ENCODE measurements at places on chromosomes 11 and 22.

DNA sequence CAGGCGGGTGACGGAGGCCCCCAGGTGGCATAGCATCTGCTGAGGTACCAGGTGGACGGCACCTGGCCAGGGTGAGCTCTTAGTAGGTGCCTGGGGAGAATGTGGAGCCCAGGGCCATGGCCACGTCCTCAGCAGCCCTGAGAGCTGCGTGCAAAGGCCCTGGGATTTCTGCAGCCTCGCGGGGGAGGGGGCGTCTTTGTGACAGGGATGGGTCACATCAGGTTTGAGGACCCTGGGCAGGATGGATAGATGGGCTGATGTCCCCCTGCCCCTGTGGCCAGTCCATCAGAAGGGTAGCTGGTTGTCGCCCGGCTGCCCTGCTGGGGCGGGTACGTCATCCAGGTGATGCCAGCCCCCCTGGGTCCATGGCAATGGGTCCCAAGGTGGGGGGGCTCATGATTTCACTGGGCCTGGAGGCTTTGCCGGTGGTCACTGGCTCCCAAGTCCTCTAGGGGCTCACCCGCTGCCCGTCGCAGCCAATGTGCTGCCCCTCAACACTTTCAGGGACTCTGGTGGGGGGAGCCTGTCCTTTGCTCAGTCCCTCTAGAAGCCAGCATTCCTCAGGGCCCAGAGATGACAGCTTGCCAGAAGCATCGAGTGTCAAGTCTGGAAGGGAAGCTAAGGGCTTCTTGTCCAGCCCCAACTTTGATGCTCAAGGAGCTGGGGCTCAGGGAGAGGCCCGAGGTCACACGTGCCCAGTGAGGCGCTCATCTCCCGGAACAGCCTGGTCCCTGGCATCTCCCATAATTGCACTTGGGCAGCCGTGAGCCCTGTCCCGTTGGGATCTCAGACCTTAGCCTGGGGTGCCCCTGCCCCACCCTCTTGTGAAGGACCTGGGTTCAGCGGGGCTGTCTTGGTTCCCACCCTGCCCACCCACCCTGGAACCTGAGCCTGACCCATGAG, 777 bp downstream of the TBX10 start:
- no peak for DNase-seq

GRCh38 chr11:34223907-34224306, 118.5 kb downstream of the NAT10 start:
- DNase-seq, result no peak

DNA sequence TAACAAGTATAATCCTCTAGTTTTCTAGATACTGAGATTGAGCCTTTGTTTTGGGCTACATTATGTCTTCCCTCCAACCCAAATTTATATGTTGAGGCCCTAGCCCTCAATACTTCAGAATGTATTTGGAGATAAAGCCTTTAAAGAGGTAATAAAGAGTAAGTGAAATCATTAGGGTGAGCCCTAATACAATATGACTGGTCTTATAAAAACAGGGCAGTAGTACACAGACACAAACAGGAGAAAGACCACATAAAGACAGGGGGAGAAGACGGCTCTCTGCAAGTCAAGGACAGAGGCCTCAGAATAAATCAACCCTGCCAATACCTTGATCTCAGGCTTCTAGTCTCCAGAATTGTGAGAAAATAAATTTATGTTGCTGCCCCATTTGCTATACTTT, 6.3 kb downstream of the OR10V1 start:
- no peak for DNase-seq

GRCh38 chr22:50004918-50005317, 7.6 kb downstream of the IL17REL start:
- no peak for DNase-seq

- no peak for DNase-seq
These were observed 1085.3 kb downstream of the DLG2 start for GRCh38 chr11:84541731-84542340.

- no peak for DNase-seq
These were observed 87.6 kb upstream of the FSHB start for GRCh38 chr11:30143098-30143705.

- DNase-seq, result no peak
These were observed 1.4 kb upstream of the LIF start for GRCh38 chr22:30247974-30248373.

GRCh38 chr11:60175860-60176275, 7.0 kb downstream of the MS4A6A start:
- no peak for DNase-seq

GRCh38 chr11:62930157-62930556, 9.0 kb upstream of the CHRM1 start:
- DNase-seq, result peak; percentile 27

GRCh38 chr11:121112498-121113455, 11.7 kb downstream of the TECTA start:
- no peak for DNase-seq

DNA sequence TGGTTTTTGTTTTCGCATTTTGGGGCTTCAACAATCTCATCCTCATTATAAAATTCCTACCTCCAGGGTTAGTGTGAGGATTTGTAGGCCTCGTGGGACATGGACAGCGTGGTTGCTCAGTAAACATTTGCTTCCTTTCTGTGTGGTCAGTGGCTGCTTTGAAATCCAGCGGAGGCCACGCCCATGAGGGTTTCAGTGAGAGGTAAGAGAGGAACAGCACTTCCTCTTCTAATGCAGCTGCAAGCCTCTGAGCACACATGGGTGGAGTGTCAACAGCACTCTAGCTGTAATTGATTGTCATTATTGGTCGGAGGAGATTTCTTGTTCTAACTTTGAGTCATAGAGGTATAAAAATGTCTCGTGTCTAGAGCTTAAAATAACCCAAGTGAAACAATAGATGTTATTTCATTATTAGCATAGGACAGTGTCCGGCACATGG, 6.0 kb upstream of the ARHGAP42 start:
- no peak for DNase-seq

GRCh38 chr11:91365986-91366585, 858.5 kb upstream of the FAT3 start:
- no peak for DNase-seq

DNA sequence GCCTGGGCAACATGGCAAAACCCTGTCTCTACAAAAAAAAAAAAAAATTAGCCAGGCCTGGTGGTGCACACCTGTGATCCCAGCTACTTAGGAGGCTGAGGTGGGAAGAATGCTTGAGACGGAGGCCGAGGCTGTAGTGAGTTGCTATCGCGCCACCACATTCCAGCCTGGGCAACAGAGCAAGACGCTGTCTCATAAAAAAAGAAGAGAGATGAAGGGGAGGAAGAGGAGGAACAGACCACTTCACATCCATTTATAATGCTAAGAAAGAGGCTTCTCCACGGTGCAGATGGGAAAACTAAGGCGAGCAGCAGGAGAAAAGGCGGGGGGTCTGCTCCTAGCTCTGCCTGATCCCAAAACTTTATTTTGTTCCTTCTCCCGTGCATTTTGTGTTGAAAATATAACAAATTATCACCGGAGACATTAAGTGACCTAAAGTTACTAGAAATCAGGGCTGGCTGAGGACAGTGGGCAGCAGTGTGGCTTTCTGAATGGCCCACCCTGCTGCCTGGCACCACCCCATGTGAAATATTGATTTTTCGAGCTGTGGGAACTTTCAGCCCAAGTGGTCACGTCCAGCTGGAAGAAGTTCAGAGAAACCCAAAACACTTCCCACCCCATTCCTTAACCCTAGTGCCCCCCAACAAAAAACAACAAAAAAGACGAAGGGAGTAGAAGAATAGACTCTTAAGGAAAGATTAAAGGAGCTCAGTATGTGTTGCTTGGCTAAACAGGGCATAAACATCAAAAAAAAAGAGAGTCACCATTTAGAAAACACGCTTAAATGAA, 9.5 kb downstream of the MYH9 start:
- no peak for DNase-seq

- DNase-seq, result no peak
These were observed 356.3 kb upstream of the CCDC90B start for GRCh38 chr11:83642500-83642899.

DNA sequence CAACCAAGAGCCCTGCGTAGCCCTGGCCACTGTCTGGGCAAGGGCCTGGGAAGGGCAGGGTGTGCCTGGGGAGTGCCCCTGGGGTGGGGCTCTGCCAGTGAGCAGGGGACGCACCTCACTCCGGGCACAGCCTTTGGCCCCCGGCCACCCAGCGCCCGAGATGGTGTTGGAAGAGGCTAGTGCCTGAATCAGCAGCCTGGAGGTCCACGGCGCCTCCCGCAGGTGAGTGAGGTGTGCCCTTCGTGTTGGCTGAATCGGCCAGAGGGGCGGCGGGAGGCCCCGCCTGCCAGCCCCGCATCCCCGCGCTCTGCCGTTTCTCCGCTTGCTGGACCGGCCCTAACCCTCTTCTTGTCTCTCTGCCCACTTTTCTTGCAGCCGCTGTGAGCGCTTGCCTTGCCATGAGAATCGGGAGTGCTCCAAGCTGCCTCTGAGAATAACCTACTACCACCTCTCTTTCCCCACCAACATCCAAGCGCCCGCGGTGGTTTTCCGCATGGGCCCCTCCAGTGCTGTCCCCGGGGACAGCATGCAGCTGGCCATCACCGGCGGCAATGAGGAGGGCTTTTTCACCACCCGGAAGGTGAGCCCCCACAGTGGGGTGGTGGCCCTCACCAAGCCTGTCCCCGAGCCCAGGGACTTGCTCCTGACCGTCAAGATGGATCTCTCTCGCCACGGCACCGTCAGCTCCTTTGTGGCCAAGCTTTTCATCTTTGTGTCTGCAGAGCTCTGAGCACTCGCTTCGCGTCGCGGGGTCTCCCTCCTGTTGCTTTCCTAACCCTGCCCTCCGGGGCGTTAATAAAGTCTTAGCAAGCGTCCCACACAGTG, 60.1 kb downstream of the FBLN1 start:
- DNase-seq, result no peak

DNA sequence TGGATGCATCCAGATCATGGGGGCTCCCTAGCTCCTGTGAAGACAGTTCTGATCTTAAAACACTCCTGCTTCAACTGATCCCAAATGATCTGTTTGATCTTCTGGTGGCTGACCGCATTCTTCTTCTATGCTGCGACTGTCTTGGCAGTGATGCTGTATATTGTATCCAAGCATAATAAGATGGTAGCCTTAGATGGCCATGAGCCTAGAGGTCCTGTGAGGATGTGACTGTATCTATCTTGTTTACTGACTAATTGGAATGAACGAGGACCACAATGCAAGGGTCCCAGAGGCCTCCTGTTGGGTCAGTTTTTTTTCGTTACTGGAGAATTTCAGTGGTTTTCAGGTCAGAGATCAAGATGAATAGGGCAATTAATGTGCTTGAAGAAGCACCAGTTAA, 7.1 kb upstream of the MPEG1 start:
- no peak for DNase-seq

- DNase-seq, result no peak
These were observed 1.3 kb downstream of the FAM180B start for GRCh38 chr11:47587723-47588326.

- no peak for DNase-seq
These were observed 2.2 kb downstream of the PPP2R5B start for GRCh38 chr11:64926689-64927088.

GRCh38 chr11:57424792-57425564, 1.9 kb downstream of the SLC43A3 start:
- peak; percentile 43 for DNase-seq

- no peak for DNase-seq
These were observed 1.1 kb downstream of the GPR137 start for GRCh38 chr11:64286801-64287159.

DNA sequence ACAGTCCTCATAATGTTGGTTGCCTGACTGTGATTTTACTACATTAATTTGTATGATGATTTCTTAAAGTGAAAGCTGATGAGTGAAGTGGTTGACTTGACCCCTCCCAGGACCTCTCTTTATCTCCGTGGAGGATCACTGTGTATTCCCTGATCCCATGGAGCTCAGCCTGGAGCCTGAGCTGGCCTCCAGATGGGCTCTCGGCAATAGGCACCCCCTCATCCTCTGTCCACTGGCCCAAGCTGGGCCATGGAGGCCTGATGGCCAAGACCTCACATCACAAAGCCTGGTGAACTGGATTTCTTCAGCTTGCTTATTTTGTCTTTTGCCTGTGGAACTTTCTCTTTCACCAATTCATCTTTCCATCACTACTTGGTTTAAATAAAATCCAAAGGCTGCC, 75.2 kb downstream of the WNT11 start:
- DNase-seq, result no peak

GRCh38 chr11:118142081-118142480, 10.5 kb downstream of the SCN4B start:
- no peak for DNase-seq

- no peak for DNase-seq
These were observed 27.0 kb upstream of the LRRC55 start for GRCh38 chr11:57154739-57155138.

DNA sequence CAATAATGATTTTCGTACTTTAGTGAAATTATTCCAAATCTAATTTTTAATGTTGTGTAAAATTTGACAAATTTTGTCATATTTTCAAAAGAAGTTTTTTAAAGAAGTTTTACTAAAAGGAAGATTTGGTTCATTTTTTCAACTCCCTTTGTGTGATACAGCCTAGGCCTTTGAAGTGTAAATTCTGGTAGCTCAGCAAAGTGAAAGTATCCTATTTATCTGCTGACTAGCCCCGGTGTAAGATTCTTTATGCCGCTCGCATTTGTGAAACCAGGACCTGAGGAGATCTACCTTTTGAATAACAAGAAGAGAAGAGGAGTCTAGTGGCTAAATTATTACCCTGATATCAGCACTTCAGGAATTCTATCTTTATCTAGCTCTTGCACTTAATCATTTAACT, 177.4 kb downstream of the JRKL start:
- no peak for DNase-seq

GRCh38 chr11:111329306-111330204, 31.2 kb downstream of the POU2AF3 start:
- DNase-seq, result no peak

GRCh38 chr11:38680746-38681145, 2082.7 kb upstream of the RAG2 start:
- DNase-seq, result no peak

GRCh38 chr11:17564687-17565042, 17.6 kb downstream of the OTOG start:
- no peak for DNase-seq

- no peak for DNase-seq
These were observed 9.6 kb downstream of the PRRG4 start for GRCh38 chr11:32839308-32839707.

- DNase-seq, result no peak
These were observed 64.3 kb upstream of the ZC3H12C start for GRCh38 chr11:110028921-110029320.
